ENCODE measurements at places on chromosomes 6 and 20. TPM values are rescaled to one million over a fixed set of nuclear protein-coding genes. Genes with fewer than 3 reads are reported as not detected.
A peak's percentile ranks its signal among the peaks of the same experiment; 100 is the strongest.

ETV7 gene
- 1.3 TPM for total RNA-seq

- no peak overlapping the region for H3K4me3 ChIP-seq
- H3K27me3 ChIP-seq = no peaks in the 10 kb centered on the region
- no peak overlapping the region for H3K27ac ChIP-seq
- no peak for DNase-seq
- H3K36me3 ChIP-seq = no peaks in the 10 kb centered on the region
- no peaks in the 10 kb centered on the region for H3K4me1 ChIP-seq
These were observed 758.9 kb upstream of the MMS22L start for GRCh38 chr6:98041921-98042320.

DNA sequence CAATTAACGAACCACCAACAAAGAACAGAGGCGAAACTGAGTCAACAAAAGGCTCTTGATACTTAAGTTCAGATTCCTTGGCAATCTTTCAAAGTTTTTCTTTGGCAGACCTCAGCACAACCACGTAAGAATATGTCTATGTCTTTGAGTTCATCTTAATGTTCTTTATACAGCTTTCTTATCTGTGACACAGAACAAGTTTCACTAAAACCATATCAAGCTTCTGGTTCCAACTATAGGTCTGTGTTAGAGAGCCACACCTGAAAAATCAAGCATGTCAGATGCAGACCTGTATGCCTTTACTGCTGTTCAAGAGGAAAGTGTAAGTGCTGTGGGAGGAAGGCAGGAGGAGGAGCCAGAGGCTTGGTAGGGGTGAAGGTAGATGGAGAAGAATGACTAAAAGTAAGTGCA lies 271.3 kb downstream of the KHDC1L start:
- no peaks in the 10 kb centered on the region for H3K4me1 ChIP-seq
- H3K27me3 ChIP-seq = no peaks in the 10 kb centered on the region
- H3K27ac ChIP-seq = no peak overlapping the region
- no peaks in the 10 kb centered on the region for H3K36me3 ChIP-seq
- H3K4me3 ChIP-seq = no peak overlapping the region
- DNase-seq = no peak

DNA sequence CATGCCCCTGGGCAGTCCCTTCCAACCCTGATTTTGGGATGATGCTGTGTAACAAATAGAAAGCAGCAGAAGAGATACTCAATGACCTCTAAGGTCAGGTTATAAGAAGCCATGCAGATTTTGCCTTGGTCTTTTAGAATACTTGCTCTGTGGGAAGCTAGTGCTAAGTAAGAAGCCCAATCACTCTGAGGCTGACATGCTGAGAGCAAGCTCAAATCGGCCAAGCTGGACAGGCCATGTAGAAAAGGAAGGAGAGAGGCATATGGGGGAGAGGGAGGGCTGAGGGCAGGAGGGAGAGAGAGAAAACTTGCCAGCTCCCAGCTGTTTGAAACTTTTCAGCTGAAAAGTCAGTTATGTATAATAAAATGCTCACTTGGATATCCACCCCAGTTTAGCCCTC lies 1021.6 kb upstream of the MAP3K7 start:
- H3K27me3 ChIP-seq = no peaks in the 10 kb centered on the region
- H3K4me3 ChIP-seq = no peak overlapping the region
- no peak for DNase-seq
- no peaks in the 10 kb centered on the region for H3K4me1 ChIP-seq
- no peaks in the 10 kb centered on the region for H3K36me3 ChIP-seq

DNA sequence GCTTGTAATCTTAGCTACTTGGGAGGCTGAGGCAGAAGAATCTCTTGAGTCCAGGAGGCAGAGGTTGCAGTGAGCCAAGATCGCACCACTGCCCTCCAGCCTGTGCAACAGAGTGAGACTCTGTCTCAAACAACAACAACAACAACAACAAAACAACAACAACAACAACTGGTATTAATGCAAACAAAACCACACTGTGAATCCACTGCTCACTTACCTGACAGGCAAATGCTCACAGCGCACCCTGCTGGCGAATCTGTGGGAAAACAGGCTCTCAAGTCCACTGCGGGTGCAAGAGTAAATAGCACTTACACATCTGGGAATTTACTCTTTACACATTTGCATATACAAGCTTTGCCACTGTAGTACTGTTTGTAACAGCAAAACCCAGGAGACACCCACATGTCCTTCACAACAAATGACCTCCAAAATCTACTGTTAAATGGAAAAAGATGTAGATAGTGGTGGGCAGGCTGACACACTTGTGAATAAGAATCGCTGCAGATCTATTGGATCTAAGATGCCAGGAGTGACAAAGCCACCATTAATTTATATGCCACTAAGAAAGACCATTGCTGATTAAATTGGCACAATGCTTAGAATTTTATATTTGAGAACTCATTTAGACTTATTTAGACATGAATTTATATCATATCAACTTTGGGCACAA lies 29.3 kb downstream of the NSFL1C start:
- H3K27ac ChIP-seq = no peak overlapping the region
- H3K4me3 ChIP-seq = no peak overlapping the region
- no peaks in the 10 kb centered on the region for H3K27me3 ChIP-seq
- no peaks in the 10 kb centered on the region for H3K36me3 ChIP-seq

DNA sequence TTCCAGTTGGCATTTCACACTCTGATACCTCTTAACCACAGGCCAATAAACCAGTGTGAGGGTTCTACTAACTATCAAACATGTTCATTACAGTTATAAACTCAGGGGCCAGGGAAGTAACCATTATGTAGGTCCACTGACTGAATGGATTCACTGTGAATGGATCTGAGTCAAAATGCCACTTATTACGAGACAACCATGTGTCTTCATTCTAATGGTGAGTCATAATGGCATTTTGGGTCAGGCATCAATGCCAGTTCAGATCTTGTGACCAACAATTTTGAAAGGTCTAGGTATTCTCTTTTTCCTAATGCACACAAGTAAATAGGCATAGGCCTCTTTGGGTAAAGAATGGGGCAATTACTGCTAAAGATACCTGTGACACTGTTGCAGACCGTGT lies 112.2 kb upstream of the HEY2 start:
- H3K36me3 ChIP-seq = no peaks in the 10 kb centered on the region
- H3K4me1 ChIP-seq = no peaks in the 10 kb centered on the region
- H3K4me3 ChIP-seq = no peak overlapping the region

DNA sequence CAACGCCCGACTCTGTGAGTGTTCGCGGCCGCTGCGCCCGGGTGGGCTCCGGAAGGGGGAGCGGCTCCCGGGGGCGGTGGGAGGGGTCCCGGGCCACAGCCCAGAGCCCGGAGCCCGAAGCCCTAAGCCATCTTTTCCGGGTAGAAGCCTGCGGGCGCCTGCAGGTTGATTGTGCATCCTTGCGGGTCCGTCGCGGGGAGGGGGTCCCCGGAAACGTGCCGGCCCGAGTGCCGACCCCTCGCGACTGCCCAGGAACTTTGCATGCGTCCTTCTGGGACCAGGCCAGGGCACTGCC lies 413 bp downstream of the PTPRA start:
- H3K4me1 ChIP-seq = no peaks in the 10 kb centered on the region
- no peaks in the 10 kb centered on the region for H3K36me3 ChIP-seq
- peak overlapping the region; percentile 89 for H3K27ac ChIP-seq
- peak overlapping the region; percentile 81 for H3K4me3 ChIP-seq
- DNase-seq = peak; percentile 36

DNA sequence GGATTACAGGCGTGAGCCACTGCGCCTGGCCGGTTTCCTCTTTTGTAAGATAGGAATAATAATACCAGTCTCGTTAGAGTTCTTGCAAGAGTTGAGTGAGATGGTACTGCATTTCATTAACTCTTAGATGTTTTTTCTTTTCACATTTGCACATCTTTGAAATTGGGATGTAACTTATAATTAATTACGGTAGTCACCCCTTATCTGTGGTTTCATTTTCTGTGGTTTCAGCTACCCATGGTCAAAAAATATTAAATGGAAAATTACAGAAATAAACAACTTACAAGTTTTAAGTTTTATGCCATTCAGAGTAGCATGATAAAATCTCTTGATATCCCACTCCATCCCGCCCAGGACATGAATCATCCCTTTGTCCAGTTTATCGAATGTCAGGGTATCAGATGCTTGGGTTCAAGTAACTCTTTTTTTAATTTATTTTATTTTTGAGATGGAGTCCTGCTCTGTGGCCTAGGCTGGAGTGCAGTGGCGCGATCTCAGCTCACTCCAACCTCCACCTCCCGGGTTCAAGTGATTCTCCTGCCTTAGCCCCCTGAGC lies 15.4 kb downstream of the PTK7 start:
- no peaks in the 10 kb centered on the region for H3K27me3 ChIP-seq
- DNase-seq = no peak
- no peak overlapping the region for H3K4me3 ChIP-seq
- H3K4me1 ChIP-seq = no peaks in the 10 kb centered on the region
- no peaks in the 10 kb centered on the region for H3K36me3 ChIP-seq

DNA sequence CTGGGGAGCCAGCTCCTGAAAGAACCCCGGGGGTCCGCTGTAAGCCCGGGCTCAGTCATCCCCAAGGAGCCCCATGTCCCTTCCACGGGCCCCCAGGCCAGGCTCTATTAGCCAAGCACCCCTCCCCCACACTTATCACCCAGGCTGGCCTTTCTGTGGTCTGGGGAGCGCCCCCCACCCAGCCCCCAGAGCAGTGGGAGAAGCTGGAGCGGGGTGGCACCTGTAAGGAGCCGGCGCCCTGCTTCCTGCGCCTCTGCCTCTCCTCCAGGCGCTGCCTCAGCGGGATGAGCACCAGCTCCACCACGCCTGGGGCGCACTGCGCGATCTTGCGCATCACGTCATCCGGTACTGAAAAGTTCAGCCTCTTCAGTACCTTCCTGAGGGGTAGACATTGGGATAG lies 2.3 kb downstream of the SPEF1 start:
- no peak for DNase-seq
- no peaks in the 10 kb centered on the region for H3K36me3 ChIP-seq
- no peaks in the 10 kb centered on the region for H3K27me3 ChIP-seq
- no peak overlapping the region for H3K27ac ChIP-seq
- H3K4me3 ChIP-seq = no peak overlapping the region

Data from uterus (tissue), 4 donors.